GM10248 (cell line): ENCODE measurements at places on chromosomes 3 and 15.

DNA sequence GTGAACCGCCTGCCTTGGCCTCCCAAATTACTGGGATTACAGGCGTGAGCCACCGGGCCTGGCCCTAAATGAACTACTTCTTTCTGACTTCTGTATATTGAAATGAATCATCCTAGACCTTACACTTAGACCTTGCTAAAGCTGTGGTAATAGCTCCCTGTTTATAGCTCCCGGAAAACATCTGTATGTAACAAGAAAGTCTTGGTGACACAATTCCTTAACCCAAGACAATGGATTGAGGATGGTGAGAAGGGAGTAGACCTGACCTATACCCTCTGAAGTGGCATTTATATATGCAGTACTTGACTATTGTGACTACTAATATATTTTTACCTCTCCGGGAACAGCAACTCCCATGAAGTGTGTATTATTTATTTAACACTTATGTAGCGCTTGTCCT is 48.0 kb upstream of the TBL1XR1 start:
- no peak for DNase-seq

DNA sequence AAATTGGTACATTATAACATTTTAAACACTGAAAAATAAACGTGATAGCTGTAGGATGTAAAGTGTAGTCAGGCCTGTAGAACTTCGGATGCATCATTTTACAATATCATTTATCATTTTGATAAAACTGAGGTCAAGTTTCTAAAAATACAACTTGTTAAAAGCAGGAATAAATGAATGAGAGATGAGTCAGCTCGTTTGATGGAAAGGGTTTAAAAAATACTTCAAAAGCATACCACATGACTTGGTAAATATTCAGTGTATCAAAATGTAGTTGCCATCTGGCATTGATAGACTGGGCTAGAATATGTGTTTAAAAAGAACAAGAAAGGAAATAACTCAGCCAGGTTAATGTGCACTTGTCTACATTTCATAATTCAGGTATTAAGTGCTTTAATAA is 357.0 kb downstream of the TIGIT start:
- no peak for DNase-seq

DNA sequence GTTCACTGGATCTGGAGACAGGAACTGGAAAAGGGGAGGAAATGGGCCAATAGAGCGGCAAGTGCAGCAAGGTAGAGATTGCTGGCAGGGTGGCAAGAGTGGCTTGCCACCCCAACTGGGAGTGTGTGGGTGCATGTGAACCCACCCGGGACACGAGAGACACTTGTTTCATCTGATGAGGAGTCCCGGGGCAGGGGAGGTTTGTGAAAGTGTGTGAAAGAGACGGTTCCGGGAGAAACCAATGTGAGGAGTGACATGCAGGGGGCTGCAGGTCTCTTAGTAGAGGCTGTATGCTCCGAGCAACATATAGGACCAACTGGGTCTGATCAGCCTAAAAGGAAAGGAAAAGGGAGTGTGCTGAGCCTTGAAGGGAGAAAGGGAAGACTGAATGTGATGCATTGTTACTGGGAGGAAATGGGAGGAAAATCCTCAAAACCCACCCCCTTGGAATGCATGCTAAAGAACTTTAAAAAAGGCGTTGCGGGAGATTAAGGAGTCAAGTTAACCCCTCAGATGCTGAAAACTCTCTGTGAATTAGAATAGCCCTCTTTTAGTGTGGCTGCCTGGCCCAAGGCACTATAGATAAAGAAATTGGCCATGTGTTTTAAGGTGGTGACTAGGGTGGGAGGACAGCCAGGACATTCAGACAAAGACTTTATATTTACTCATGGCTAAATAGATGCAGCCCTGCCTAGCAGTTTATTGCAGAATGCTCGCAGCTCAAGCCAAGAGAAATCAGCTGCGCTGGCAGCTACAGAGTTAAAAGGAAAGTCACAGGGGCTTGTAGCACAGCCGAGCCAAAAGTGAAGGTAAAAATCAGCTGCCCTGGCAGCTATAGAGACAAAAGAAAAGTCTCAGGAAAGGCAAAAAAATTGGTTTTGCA is 9.1 kb upstream of the SLC9C1 start:
- DNase-seq, result no peak

DNA sequence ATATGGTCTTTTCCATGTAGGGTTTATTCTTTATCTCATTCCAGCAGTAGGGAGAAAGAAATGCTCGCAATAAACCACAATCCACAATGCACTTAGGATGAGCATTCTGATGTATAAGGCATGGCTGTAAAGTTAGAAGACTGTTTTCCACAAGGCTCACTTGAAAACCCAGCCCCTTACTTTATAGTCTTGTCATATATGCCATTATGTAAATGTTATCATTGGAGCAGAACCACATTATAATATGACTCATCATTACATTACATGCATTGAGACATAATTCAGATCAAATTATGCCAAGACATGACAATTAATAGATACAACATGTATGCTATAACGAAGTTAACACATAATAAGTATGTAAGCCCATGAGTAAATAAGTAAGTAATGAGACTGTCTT is 348.1 kb downstream of the LSAMP start:
- no peak for DNase-seq

DNA sequence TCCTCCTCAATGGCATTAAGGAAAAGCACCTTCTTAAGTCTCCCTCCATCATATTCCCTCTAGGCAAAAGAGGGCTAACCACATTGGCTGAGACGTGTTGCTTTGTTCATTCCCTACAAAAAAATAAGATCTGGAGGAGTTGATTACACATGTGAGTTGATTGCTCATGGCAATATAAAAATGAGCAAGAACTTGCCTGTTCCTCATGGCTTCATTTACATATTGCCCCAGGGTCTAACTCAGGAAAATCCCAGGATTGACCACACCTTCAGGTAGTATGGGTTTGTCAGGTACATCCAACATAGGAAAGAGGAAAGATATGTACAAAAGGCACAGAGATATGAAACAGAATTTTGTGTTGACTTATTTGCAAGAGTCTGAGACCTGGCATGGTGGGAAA is 35.5 kb downstream of the NFKBIZ start:
- no peak for DNase-seq

GRCh38 chr3:71109241-71109976 is 474.1 kb downstream of the FOXP1 start:
- DNase-seq, result no peak

DNA sequence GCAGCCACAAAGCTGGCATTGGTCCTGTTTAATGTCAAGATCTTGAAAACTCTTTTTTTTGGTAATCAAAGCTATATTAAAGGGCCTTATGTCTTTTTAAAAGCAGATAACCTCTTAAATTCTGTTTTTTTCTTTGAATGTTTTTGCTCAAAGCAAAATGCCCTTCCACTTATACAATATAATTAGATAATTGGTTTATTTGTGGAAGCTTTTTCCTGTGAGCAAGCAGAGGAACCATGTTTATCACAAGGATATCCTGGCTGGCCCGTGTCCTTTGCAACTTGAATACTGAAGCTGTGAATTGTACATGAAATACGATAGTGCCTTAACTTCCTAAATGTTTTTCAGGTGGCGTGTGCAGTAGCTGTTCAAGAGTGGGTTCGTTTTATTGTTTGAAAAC is 2.6 kb downstream of the ST3GAL6 start:
- no peak for DNase-seq

DNA sequence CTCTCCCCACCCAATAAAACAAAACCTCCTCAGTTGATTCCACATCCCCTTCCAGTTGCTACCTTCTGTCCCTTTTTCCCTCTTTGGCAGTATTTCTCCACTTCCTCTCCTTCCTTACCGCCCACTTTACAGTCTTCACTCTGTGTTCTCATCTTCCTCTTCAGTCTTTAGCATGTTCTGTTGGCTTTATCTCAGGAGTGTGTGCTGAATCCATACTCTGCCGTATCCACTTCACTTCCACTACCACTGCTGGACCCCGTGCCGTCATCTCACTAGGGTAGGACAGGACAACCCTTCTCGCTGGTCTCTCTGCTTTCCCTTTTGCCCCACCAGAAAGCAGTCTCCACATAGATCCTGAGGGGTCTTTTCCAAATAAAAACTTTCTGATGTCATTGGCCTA is 74.3 kb downstream of the FNDC3B start:
- DNase-seq, result no peak
